Esophagus squamous epithelium (tissue), 5 donors: ENCODE measurements at places on chromosomes 6 and 20.

- no peak for DNase-seq
Measured at GRCh38 chr20:56382696-56383095, 9.3 kb downstream of the AURKA start.

- DNase-seq: no peak
Measured at GRCh38 chr6:133991096-133991593, 38.1 kb downstream of the TBPL1 start.

GRCh38 chr6:26383624-26384417 is 913 bp downstream of the BTN2A2 start:
- no peak for DNase-seq

GRCh38 chr20:2114990-2115681 is 13.5 kb downstream of the STK35 start:
- no peak for DNase-seq

- no peak for DNase-seq
Measured at GRCh38 chr6:4806337-4806725, 30.1 kb downstream of the CDYL start.

DNA sequence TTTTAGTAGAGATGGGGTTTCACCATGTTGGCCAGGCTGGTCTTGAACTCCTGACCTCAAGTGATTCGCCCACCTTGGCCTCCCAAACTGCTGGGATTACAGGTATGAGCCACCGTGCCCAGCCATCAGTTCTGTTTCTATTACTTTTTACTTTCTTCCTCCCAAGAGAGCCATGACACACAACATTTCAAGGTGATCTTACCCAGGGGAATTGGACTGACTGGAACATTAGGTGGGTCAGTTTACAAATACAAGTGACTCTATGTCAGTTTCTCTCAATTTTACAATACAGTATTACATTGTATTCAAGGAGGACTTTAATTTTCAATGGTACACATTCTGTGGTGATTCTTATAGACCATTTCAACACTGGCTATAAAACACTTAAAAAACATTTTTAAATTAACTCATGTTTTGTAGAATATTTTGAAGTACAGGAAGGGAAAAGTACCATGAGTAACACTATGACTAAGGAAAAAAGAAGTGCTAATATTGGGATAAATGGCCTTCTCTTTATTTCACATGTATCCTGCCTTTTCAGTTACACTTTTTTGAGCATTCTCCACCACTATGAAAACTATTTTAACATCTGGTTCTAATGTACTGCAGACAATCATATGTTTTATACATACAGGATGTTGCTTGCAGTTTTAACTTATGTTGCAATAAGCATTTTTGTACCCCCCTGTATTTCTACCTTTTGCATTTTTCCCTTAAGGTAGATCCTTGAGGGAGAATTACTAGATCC is 8.4 kb downstream of the TPBG start:
- no peak for DNase-seq

DNA sequence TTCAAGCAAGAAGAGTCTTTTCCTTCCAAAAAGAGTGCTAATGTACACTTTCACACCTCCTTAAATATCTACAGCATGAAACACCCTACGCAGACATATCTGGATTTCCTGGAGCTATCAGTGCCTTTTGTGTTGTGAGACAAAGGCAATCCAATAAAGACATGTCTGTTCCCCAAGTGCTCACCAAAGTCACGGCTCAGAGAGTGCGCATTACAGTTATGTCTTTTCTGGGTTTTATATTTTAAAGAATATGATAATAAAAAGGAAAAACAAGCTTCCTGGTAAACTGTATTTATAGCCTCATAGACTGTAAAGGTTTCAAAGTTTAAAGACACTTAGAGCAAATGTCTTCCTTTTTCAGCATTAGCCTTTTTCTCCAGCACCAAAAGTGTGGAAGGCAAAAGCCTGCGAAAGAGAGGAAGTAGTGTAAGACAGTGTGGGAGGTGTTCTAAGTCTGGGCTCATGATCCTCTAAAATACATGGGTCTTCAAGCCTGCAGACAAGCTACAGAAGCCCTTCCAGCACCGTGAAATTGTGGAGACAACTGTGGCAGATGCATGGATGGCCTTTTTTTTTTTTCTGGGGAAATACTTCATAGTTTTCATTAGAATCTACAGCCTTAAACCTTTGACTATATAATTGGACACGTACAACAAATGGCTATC is 135.0 kb upstream of the SLC35B3 start:
- DNase-seq: no peak

DNA sequence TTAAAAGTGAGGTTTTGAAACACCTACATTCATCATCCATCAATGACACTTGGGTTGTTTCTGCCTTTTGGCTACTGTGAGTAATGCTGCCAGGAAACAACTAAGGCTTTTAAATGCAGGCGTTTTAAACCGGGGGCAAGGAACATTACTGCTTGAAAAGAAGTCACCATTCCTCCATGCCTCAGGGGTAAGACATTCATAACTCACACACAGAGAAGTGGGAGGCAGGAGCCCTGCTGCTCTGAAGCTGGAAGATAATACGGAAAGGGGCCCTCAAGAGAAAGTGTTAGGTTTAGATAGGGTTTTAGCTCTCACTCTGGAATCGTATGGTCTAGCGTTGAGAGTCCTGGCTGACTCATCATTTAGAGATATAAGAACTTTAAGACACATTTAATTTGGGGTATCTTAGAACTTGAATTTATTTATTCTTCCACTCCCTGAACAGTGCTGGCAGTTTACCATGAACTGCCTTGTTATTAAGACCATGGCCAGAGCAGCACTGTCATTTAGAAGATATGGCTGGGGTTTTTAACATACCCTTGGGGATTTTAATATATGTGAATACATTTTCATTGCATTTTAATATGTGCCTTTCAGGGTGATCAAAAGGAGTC is 1.8 kb downstream of the TUBB1 start:
- DNase-seq: no peak

DNA sequence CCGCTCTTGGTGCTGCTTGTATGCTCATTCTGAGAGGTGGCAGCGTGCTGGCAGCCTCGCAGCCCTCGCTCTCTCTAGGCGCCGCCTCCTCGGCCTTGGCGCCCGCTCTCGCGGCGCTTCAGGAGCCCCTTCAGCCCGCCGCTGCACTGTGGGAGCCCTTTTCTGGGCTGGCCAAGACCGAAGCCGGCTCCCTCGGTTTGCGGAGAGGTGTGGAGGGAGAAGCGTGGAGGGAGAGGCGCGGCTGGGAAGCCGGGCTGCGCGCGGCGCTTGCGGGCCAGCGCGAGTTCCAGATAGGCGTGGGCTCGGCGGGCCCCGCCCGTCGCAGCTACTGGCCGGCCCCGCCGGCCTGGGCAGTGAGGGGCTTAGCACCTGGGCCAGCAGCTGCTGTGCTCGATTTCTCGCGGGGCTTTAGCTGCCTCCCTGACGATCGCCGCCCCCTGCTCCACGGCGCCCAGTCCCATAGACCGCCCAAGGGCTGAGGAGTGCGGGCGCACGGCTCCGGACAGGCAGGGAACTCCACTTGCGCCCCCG is 19.5 kb upstream of the FAM8A1 start:
- no peak for DNase-seq

GRCh38 chr20:61797200-61797599 is 268.5 kb downstream of the TAF4 start:
- DNase-seq: no peak

DNA sequence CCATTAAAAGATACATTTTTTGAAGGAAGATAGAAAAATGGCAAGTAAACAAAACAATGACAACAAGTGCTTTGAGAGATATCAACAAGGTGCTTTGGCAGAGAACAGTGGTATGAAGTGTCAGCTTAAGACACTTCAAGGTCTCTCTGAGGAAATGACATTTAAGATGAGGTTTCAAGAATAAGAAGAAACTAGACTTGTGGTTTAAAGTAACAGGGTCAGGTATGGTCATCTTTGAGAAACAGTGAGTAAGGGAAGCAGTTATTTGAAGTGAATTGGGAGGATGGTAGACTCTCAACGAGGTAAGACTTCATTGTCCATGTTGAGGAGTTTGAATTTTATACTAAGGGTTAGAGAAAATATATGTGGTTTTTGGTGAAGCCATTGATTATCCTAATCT is 77.8 kb downstream of the SYCP2L start:
- no peak for DNase-seq

DNA sequence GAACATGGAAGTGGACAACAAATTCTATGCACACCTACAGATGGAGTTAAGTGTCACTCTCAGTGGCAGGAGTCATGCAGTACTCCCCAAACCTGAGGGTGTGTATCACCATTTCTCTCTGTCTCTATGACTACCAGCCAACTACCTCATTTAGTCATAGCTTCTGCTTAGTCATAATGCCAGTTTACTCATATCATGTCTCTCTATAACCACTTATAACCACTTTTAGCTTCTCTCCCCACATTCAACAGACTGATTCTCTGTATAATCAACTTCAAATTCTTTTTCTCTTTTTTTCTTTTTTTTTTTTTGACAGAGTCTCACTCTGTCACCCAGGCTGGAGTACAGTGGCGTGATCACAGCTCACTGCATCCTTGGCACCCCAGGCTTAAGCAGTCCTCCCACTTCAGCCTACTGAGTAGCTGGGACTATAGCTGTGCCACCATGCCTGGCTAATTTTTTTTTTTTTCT is 13.8 kb upstream of the GTF3C6 start:
- no peak for DNase-seq

DNA sequence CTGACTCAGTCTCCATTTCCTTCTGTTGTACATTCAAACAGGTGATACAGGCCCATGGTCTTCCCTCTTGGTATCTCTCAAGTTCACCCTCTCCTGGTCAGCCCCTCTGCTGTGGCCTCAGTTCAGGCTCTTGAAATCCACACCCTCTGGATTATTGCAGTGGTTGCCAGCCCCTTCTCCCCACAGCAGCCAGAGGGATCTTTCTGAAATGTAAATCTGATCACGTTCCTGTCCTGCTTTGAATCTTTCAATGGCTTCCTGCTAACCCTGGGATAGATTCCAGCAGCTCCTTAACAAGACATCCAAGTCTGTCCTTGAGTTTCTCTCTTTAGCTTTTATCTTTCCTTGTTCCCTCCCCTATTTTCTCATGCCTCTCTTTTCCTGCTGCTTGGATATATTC is 22.2 kb downstream of the CHMP4B start:
- no peak for DNase-seq

DNA sequence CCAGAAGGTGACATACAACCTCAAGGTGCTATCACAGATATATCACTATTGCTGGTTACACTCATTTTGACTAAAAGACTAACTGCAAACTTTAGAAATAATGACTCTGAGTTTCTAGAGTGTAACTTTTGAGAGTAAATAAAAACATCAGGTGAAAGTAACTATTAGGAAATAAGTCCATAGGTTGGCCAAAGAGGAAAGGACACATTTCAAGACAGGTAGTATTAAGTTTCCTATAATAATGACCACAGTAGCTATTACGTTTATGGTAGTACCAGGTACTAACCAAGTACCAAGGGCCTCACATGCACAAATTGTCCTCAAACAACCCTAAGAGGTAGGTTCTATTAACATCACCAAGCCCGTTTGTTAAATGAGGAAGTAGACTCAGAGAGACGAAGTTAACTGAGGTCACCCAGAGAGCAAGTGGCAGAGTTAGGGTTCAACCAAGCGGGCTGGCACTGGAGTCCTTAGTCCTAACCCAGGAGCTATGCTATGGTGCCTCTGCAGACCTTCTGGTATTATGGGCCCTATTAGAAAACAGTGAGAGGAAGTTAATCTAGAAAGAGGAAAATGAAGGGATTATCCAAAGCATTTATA is 36.8 kb downstream of the HEBP2 start:
- no peak for DNase-seq

- no peak for DNase-seq
Measured at GRCh38 chr6:151437401-151437800, 14.5 kb downstream of the RMND1 start.

DNA sequence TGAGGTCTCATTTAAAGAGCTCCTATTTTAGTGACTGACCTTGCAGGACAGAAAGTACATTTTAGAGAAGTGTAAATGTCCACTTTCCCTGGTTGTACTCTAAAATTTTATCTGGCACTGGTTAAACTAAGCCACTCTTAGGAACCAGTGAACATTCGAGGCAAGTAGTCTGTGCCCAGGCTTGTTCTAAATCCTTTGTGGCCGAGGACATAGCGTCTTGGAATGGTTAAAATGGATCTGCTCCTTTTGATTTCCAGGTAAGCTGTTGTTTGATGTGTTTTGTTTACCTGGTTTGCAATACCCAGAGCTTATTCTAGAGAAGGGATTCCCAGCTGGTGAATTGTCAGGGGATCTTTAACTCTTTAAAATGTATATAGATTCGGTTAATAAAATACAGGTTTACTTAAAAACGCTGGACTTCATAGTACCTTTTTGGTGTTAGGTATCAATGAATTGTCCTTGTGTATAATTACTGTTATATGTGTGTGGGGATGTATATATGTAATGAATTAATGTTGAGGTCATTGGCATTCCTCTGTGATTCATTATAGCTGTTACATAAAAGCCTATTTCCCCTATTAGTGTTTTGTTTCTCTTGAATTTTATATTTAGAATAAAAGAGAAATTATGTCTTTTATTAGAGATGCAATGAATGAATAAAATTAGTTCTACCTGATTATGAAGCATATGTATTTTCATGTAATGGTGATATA is 15.8 kb downstream of the SNX9 start:
- DNase-seq: no peak

DNA sequence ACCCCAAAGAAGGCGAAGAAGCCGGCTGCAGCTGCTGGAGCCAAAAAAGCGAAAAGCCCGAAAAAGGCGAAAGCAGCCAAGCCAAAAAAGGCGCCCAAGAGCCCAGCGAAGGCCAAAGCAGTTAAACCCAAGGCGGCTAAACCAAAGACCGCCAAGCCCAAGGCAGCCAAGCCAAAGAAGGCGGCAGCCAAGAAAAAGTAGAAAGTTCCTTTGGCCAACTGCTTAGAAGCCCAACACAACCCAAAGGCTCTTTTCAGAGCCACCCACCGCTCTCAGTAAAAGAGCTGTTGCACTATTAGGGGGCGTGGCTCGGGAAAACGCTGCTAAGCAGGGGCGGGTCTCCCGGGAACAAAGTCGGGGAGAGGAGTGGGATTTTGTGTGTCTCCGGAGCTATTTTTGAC is 69.6 kb downstream of the HFE start:
- no peak for DNase-seq

- no peak for DNase-seq
Measured at GRCh38 chr6:116268589-116269293, 11.0 kb downstream of the TSPYL1 start.

GRCh38 chr6:14243597-14243996 is 126.0 kb downstream of the CD83 start:
- DNase-seq: no peak

GRCh38 chr20:63702751-63703470 is 4.9 kb downstream of the ARFRP1 start:
- no peak for DNase-seq

- DNase-seq: no peak
Measured at GRCh38 chr6:7004581-7005297, 103.0 kb upstream of the RREB1 start.
